Myocyte (in vitro differentiated cells): ENCODE measurements at places on chromosomes 11 and 22. TPM values are rescaled to one million over a fixed set of nuclear protein-coding genes. Genes with fewer than 3 reads are reported as not detected.

OR2AG1 gene
- total RNA-seq: not detected in 2 replicates

ELFN2 gene
- total RNA-seq: 0.05 and 0.21 TPM in 2 replicates

RAB39A gene
- total RNA-seq: not detected in 2 replicates

CRYAB gene
- total RNA-seq: 182 and 268 TPM in 2 replicates

APOBEC3A gene
- not detected in 2 replicates for total RNA-seq

MOGAT2 gene
- total RNA-seq: not detected in 2 replicates

CABP4 gene
- 1.7 and 4.9 TPM in 2 replicates for total RNA-seq

TRIM29 gene
- total RNA-seq: not detected in 2 replicates

WBP2NL gene
- not detected in 2 replicates for total RNA-seq

FLRT1 gene
- total RNA-seq: not detected in 2 replicates

KIAA0930 gene
- 32.1 and 49.2 TPM in 2 replicates for total RNA-seq

GGT5 gene
- 20.5 and 30.7 TPM in 2 replicates for total RNA-seq

SYT9 gene
- total RNA-seq: not detected in 2 replicates
